GM12891 (cell line): ENCODE measurements at places on chromosomes 16 and 17.
A peak's percentile ranks its signal among the peaks of the same experiment; 100 is the strongest.

GRCh38 chr17:49990331-49990730, 4.7 kb downstream of the DLX3 start:
- peak; percentile 2 for DNase-seq

DNA sequence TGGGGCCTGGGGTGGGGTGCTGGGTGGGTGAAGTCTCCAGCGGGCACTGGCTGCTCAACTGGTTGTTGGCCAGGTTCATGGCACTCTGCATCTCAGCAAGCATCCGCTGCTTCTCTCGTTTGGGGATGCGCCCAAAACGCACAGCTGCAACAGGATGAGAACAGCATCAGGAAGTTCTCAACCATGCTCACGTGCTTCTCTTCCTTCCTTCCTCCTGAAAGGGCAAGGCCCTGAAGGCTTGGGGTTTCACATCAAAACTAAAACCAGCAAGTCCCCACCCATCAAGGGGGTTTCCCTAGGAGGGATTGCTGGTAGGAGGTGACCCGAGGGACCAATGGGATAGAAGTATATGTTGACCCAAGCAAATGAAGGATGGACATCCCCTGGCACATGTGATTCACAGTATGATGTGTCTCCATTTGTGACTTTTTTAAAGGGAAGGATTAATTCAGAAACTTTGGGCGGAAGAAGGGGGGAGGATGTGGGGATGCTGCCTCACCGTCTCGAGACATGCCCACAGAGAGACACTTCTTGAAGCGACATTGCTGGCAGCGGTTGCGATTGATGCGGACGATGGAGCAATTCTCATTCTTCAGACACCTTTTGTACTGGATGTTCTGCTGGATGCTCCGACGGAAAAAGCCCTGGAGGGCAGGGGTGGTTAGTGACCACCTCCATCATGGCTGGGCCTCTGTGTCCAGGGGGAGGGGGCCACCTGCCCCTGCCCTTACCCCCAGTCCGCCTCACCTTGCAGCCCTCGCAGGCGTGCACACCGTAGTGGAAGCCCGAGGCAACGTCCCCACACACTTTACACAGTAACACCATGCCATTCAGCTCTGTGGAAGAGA, 4.2 kb downstream of the NR1D1 start:
- DNase-seq, result peak; percentile 97

DNA sequence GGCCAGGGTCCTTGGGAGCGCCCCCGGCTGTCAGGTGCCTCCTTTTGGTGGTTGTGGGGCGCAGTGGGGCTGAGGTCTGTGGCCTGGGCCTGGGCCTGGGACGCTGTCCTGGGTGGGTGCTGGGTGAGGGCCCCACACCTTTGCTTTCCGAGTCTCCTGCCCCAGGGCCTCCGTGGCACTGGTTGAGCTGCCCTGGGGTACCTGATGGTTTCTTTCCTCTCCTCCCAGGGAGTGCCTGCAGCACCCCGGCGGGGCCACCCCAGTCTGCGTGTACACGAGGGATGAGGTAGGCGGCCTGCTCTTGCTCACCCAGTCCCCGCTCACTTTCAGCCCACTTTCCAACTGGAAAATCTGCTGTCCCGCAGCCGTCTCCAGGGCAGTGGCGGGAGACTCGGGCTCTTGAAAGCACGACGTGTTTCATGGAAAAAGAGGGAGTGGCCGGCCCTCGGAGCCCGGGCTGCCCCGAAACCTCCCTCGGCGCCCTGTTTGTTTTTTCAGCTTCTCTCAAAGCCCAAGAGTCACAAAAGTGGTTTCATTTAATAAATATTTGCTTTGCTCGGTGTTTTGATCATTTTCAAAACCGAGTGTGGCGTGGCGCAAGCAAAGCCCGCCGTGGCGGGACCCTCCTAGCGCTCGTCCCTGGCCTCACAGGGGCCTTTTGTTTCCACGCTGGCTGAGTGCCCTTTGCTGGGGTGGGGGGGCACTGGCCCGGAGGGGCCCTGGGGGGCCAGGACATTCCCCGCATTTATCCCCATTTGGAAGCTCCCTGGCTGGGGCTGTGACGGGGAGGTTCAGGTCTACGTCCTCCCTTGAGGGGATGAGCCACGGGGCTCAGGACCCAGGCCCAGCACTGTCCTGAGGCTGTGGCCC, 17.4 kb downstream of the ASPSCR1 start:
- no peak for DNase-seq

DNA sequence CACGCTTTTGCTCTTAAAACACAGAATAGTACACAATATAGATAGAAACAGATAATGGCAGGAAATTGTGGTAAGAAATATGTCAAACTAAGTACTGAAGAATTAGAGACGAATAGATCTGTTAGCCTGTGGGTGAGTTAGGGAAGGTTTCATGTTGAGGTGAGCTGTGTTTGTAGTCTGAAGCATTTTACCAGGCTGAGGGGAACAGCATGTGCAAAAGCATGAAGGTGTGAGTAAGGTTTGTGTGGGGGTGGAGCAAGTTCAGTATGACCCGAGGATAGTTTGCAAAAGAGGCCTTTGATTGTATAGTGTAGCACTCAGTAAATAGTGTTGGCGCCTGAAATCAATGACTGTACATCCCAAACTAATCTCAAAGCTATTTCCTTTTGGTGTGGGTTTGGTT, 13.8 kb downstream of the IGSF6 start:
- no peak for DNase-seq

- no peak for DNase-seq
These were observed 58.1 kb downstream of the ZFHX3 start for GRCh38 chr16:72989579-72990551.

DNA sequence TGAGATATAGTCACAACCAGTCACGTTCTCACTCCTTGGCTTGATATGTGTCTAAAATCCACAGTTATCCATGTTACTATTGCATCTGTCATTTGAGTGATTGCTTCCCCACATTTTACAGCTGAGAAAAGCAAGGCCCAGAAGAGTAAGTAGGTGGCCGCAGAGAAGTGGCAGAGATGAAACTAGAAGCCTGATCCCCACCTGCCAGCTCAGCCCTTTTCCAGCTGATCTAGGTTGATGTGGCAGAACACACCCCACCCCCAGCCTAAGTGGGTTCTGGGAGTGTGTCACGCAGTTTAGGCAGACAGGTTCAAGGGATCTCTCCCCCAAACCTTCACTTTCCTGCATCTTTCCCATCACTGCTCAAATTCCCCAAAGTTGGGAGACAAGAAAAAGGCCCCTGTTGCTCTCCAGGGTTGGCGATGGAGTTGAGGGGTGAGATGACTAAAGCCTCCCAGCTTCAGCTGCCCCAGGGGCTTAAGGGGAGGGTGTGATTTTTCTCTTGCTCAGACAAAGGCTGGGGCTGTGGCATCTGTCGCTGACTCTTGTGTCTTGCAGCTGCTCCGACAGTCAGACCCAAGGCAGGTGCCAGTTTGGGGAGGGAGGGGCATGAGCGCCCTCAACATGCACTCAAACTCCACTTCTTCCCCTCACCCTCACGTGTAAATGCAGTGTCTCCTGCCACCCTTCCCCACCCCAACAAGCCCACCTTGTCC, 48.9 kb upstream of the LHX1 start:
- DNase-seq, result no peak

- DNase-seq, result no peak
These were observed 52.7 kb upstream of the NOG start for GRCh38 chr17:56540836-56541235.

- no peak for DNase-seq
These were observed 26.8 kb upstream of the PRKCA start for GRCh38 chr17:66275651-66276050.

DNA sequence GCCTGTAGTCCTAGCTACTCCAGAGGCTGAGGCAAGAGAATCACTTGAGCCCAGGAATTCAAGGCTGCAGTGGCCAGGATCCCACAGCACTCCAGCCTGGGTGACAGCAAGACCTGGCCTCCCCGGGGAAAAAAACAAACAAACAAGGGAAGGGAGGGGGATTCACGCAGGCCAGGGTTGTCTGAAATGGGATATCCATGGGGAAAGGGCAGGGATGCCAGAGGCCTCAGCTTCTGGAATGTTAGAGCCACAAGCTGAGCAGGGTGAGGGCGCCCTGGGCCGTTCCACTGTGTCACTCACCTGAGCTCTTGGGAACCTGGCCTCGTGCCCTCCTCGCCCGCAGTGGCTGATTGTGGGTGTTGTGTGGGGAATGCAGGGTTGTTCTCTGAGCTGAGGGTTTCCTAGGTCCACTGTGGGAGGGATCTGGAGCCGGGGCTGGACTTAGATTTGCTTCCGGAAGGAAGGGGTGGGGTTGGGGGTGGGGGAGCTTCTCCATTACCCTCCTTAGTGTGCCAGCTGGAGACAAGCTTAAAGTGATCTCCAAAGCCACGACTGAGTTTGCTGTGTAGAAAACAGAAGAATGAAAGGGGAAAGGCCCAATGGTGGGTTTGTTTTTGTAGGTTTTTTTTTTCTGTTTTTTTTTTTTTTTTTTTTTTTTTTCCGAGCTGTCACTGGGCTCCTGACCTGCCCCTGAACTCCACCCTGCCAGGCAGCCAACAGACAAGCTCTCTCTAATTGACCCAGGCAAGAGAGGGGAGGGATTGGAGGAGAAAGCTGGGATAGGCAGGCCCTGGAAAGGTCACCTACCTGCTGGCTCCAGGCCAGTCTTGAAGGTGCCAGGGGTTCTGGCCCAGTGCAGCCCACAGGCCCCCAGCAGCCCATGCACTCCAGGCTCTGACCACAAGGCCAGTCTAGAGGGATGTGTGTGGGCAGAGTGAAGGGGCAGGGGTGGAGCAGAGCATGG, at the start of gene SULT1A1:
Gene SULT1A1, minus strand, starts transcription at position 414 of the 964 bp plus-strand sequence. CDS start 1,189 bp downstream, outside the sequence.
- DNase-seq, result no peak

DNA sequence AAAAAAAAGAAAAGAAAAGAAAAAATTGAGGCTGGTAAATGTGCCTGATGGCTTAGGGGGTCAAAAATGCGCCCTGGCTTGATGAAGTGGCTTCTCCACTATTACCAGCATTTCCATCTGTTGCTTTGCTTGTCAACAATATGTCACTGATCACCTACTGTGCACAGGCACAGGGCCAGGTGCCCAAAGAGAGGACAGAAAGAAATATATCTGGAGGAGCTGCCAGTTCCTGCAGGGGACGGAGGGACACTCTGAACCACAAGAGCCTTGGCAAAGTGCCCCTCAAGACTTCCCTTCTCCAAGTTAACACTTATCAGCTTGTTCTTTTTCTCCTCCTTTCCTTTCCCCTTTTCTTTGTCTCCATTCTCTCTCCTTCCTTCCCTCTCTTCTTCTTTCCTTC, 34.7 kb downstream of the GINS3 start:
- DNase-seq, result no peak

- no peak for DNase-seq
These were observed 49.3 kb upstream of the CACNG4 start for GRCh38 chr17:66915204-66915611.

- DNase-seq, result no peak
These were observed 21.5 kb downstream of the MED1 start for GRCh38 chr17:39429600-39429999.

DNA sequence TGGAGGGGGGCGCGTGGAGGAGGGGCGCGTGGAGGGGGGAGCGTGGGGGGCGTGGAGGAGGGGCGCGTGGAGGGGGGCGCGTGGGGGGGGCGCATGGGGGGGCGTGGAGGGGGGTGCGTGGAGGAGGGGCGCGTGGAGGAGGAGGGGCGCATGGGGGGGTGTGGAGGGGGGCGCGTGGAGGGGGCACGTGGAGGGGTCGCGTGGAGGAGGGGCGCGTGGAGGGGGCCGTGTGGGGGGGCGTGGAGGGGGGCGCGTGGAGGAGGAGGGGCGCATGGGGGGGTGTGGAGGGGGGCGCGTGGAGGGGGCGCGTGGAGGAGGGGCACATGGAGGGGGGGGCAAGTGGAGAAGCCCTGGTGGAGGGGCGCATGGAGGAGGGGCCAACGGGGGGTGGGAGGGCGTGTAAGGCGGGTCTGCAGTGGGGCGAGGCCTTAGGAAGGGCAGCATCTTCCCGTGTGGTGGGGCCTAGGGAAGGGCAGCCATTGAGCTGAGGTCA, 7.3 kb downstream of the MSLN start:
- DNase-seq, result no peak

DNA sequence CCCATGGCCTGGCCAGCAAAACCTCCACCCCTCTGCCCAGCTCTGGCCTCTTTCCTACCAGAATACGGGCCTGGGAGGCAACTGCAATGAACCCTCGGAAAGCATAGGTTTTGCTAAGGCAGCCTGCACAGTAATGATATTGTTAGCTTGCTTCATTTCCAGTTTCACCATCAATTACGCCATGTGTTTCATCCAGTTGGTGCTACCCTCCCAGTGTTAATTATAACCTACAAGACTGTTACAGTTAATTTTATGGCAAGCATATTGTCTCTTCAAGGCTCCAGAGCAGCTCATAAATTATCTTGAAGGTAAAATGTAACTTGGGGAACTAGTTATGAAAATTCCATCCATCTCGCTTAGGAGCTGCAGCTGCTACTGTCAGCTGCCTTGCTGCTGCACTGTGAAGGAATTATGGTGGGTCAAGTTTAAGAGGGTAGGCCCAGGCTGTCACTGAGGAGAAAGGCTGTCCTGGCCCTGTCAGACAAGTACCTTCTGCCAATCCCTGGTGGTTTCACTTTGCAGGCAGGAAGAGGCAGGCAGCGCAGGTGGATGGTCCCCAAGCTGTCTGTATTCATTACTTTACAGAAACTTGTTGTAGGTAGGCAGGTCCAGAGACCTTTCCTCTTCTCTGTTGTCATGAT, 242.9 kb downstream of the FTO start:
- no peak for DNase-seq

DNA sequence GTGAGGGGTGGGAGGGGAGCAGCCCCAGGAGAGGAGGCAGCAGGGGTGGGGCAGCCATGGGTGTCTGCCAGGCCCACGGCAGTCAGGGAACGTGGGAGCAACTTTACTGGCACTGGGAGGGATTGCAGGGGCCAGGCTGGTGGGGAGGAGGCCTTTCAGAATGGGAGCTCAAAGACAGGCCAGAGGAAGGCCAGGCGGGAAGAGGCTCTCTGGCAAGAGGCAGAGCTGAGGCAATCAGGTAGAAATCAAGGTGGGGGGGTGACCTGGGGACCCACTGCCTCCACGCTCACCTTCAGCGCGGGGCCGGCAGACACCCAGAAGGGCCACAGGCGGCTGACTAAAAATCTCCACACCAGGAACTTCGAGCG, 11.9 kb upstream of the GSE1 start:
- no peak for DNase-seq

DNA sequence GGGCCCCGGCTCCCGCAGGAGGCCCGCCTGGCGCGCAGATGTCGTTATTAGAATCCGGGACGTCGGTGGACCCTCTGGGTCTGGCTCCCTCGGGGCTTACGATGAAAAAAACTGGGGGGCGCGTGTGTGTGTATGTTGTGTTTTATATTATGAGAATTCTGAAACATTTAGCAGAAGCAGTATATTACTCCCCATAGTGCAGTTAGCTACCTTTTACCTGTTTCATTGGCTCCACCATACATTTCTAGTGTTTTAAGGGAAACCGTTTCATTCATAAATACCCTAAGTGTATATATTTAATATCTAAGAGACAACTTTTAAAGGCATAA, 486 bp upstream of the DNAJA2 start:
- DNase-seq, result no peak

- DNase-seq, result no peak
These were observed 1.2 kb upstream of the HSF4 start for GRCh38 chr16:67163164-67163998.

GRCh38 chr16:74219706-74220105, 76.9 kb upstream of the PSMD7 start:
- no peak for DNase-seq

DNA sequence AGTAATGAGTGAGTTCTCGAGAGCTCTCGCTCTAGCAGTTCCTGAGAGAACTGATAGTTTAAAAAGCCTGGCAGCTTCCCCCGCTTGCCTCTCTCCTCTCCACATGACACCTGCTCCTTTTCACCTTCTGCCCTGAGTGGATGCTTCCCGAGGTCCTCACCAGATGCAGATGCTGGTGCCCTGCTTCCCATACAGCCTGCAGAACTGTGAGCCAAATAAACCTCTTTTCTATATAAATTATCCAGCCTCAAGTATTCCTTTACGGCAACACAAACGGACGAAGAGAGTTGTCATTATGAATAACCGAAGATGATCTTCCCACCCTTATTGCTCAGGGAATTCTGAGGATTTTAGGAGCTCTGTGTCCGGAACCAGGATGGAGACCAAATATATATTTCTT, 41.9 kb upstream of the ZCCHC14 start:
- DNase-seq, result no peak
